ENCODE measurements at places on chromosomes 11 and 22.

DNA sequence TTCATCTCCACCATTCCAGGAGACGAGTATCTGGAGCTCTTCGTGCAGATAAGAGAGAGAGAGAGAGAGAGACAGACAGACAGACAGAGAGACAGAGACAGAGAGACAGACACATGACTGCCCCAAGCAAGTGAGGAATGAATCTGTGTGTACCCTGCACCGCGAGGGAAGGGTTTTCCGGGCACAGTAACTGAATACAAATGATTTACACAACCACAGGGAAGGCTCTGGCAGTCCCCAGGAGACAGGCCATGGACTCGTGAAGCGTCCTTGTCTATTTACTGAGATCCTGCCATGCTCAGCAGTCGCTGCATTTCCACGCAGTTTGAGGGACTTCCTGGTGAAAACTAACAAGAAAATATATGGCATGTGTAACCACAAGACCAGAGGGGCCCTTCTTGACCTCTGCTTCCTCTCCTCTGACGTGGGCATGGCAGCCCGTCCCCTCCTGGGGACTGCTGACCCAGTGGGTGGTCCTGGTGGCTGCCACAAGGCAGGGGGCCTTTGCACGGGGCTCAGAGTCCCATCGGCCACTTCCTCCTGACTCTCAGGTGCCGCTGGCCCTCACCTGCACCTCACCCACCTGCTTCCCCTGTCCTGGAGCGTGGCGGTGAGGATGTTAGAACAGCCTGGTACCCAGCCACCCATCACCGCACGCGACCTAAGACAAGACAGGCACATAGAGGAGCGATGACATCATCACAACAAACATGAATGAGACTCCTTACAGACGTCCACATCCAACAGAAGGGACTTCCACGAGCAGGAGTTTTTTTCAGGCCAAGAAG is 75.9 kb downstream of the PHF21B start:
- no peak for DNase-seq

DNA sequence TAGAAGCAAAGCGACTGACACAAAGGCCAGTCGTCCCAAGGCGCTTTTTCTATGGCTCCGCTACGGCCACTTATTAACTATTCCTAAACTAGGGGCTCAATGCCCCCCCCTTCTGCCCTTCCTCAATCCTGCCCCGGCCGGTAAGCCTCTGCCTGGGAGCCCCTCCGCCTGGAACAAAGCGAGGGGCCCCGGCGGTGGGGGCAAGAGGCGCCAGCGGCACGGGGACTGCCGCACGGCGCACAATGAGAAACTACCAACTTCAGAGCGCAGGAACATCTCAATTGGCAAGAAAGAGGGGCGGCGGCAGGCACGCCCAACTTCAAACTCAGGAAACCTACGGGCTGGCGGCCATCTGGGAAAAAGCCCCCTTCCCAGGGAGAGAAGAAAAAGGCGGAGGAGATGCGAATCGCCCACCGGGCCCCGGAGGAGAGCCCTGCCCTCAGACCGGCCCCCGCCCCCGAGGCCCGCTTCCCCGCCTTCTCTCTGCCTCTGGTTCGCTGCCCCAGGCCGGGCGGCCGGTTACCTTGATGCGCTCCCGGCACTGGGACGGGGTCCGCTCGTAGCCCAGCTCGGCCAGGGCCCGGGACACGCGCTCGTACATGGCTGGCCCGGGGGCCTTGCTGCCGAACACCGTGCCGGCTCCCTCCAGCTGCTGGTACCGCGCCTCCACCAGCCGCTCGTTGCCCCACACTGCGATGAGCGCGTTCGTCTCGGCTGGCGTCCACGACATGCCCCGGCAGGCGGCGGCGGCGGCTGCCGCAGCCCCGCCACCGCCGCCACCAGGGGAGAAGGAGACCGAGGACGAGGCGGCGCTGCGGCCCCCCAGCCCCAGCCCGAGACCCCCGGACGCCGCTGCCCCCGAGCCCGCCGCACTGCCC is 619 bp downstream of the MSANTD2 start:
- peak; percentile 22 for DNase-seq

DNA sequence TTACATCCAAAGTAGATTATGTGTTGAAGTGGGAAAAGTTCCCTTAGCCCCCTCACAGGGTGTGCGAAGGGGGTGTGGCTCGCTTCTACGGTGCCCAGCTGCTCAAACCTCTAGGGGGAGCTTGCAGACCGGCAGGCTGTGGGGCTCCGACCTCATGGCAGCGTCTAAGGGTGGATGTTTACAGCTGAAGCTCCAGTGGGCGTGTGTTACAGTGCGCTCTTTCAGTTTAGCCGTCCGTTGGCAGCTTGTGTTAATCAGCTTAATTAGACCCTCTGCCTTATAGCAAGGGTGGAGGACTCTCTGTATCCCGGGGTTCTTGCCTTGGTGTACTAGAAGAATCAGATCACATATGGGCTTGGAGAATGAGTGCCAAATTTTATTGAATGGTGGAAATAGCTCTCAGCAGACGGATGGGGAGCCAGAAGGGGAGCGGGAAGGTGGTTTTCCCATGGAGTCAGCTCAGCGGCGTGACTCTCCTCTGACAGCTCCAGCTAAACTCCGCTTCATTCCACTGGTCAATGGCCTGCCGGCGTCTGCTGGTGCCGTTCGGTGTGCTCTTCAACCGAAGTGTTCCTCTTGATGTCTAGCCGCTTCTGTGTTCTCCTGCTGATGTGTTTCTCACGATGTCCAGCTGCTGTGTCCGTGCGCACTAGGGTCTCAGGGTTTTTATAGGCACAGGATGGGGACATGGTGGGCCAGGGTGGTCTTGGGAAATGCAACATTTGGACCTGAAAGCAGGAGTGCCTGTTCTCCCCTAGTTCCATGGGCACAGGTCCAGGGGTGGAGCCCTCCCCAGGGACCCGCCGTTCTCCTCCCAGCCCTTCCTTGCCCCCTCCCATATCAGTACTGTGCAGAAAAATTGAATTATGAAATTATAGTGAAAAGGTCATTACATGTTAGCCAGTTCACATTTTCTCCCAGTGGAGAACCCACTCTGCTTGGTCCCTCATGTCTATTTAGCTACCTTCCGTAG is 28.6 kb upstream of the OR10G7 start:
- DNase-seq = peak; percentile 59

GRCh38 chr22:26170112-26170492 is 840 bp downstream of the SEZ6L start:
- no peak for DNase-seq

- DNase-seq = no peak
Measured at GRCh38 chr11:70352100-70352499, 46.2 kb upstream of the CTTN start.

GRCh38 chr22:41377846-41378245 is 3.9 kb upstream of the TEF start:
- DNase-seq = no peak

DNA sequence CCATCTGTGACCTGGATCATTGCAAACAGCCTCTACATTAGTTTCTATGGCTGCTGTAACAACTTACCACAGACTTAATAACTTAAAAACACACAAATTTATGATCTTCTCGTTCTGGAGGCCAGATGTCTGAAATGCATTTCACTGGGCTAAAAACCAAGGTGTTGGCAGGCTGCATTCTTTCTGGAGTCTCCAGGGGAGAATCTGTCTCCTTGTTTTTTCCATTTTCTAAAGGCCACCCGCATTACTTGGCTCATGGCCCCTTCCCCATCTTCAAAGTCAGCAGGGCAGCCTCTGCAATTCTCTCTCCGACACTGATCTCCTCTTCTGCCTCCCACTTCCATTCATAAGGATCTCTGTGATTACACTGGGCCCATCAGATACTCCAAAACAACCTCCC is 11.6 kb downstream of the SCGB1A1 start:
- DNase-seq = no peak

DNA sequence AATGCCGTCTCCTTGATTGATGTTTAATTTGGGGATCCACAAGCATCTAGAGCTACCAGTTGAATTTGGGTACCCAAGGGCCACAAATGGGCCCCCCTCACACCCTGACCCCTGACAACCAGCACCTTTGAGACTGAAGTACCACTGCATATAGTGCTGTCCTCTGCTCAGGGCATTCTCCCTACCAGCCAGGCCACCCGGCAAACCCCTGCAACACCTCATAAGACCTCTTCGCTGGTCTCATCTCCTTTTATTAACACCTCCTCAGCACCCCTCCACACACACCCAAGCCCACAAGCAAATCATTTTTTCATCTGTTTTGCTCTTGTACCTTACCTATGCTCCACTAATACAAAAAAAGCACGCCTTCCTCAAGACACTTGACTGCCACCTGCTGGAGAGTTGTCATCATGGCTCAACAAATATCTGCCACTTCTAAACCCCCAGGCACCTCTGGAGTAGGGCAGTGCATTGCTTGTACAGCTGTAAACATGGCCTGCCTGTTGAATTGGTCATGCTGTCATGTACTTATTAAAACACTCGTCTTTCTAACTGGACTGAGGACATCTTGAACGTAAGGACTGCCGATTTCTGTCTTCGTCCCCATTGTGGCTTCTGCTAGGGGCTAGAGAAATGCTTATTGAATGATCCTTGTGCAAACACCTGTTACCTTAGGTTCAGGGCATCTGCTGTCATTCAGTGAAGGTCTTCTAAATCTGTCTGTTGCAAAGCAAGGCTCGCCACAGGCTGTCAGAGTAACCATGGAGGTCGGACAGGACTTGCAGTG is 66.5 kb downstream of the BMAL1 start:
- DNase-seq = peak; percentile 77

DNA sequence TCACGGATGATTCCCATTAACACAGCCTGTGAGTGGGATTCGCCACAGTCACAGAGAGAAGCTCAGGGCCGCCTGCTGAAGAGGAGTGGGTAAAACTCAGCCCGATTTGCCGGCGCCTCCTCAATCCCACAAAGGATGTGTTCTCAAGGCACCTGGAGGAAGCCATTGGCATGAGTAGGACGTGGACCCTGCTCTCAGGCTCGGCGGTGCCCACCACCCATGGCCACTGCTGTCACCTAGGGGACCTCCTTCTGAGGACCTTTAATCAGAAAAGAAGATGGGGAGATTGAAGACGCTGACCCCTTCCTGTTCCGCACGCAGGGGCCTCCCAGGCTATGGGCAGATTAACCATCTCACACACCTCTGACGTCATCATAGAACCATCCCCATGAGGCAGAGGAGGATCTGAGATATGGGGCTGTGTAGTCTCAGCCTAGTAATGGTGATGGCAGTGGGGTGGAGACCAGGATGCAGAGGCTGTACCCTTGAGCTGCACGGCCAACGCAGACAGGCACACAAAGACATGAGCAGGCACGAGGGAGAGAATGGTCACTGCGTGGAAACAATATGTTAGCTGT is 571.8 kb downstream of the BRD1 start:
- no peak for DNase-seq

DNA sequence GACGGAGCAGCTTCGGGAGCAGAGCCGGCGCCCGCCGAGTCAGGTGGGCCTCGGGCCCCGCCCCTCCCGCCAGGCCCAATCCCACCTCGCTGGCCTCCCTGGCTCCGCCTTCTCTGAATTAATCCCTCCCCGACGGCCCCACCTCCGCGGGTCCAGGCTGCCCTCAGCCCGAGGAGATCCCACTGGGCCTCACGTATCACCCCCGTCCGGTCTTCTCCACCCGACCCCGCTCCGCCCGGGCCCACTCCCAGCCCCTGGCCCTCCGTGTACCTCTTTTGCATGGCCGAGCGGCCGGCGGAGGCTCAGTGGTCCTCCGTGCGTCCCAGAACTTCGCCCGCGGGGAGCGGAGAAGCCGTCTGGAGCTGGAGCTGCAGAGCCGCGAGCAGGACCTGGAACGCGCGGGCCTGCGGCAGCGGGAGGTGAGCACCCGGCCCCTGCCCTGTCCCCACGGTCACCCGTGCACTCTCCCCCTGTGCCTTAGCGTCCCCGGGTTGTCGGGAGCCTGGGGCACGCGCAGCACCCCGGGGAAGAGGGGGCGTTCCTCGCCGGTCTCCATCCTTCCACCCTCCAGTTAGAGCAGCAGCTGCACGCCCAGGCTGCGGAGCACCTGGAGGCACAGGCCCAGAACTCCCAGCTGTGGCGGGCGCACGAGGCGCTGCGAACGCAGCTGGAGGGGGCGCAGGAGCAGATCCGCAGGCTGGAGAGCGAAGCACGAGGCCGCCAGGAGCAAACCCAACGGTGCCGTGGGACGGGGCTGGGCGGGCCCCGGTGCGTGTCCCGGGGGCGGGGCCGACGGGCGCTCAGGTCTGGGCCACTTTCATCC is 2.2 kb upstream of the CD151 start:
- DNase-seq = no peak

GRCh38 chr22:30127749-30128166 is 47.5 kb downstream of the HORMAD2 start:
- no peak for DNase-seq

DNA sequence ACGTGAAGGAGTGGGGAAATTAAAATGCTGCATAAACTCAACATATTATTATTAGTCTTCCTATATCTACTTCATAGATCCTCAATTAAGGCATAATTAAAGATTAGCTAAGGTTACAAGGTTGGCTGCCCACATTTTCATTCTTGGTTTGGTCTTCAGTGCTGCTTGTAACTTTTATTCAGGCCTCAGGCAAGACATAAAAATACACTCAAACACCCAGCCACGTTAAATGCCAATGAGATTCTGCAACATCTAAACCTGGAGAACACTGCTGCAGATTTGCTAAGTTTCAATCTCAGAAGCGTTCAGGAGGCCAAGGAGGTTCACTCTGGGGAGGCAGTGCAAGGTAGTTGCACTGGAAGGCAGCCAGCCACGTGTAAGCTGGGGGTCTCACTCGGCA is 358.7 kb upstream of the NARS2 start:
- DNase-seq = no peak

- peak; percentile 48 for DNase-seq
Measured at GRCh38 chr11:70423523-70424505, 25.5 kb downstream of the CTTN start.

GRCh38 chr11:35174666-35175065 is 35.7 kb downstream of the CD44 start:
- DNase-seq = peak; percentile 72

GRCh38 chr11:17548444-17548843 is 1.4 kb downstream of the OTOG start:
- DNase-seq = no peak

DNA sequence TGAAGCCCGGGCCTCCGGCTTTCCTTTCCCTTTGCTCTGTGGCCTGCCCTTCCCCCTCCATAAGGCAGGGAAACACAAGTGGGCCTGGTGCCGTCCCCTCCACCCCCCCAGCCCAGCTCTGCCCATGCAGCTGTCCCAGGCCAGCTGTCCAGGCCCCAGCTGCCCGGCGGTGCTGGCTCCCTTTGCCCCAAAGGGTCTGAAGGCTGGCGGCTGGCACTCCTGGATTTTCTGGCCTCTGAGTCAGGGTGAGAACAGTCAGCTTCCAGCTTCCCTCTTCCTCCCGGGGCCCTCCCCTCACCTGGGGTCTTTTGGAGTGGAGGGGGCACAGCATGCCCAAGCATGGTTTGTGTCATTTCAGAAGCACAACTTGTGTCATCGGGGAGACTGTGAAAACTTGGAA is 27.8 kb downstream of the CD82 start:
- DNase-seq = no peak

All from activated CD4-positive, alpha-beta T cell treated with anti-CD3 and anti-CD28 coated beads, Interleukin-2, Interleukin-4, amounts not matched to agents 100 ng/mL and 50 ng/mL, durations not matched to agents 16 hours and 8 hours (primary cell).